ENCODE measurements at places on chromosomes 7 and 10. TPM values are rescaled to one million over a fixed set of nuclear protein-coding genes. Genes with fewer than 3 reads are reported as not detected.

The IFIT3 gene
- 16.8 TPM for total RNA-seq

The SPDYE9 gene
- 0.13 TPM for total RNA-seq

The PRPS1L1 gene
- total RNA-seq: not detected

The AGAP9 gene
- 7.8 TPM for total RNA-seq

The CPA5 gene
- total RNA-seq: not detected

The COL26A1 gene
- total RNA-seq: 6.1 TPM

The SYT15 gene
- total RNA-seq: 0.77 TPM

The H2BK1 gene
- total RNA-seq: not detected

The TMEM236 gene
- total RNA-seq: 0.05 TPM

The TMUB1 gene
- total RNA-seq: 40.8 TPM

The MASTL gene
- total RNA-seq: 9.9 TPM

The FAM237B gene
- not detected for total RNA-seq

The C7orf57 gene
- total RNA-seq: not detected

- H3K4me1 ChIP-seq: no peaks in the 10 kb centered on the region
- no peak overlapping the region for H3K4me3 ChIP-seq
- DNase-seq: no peak
- H3K27ac ChIP-seq: no peak overlapping the region
Observed at GRCh38 chr7:125966278-125967048, 1036.8 kb upstream of the POT1 start.

DNA sequence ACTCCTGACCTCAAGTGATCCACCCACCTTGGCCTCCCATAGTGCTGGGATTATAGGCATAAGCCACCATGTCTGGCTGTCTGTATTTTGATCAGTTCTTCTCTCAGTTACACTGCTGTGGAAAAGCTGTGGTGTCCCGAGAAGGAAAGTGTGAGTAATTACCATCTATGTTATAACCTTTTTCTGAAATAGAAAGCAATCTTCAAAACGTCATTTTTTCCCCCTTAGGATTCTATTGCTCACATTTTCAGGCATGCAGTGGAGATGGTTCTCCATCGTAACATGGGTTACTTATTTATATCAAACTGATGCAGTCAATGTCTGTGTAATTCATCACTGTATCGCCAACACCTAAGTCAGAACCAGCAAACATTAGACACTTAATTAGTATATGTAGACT is 103.5 kb upstream of the FAM3C start:
- H3K27me3 ChIP-seq: peaks cover 2% of the 10 kb centered on the region
- no peak overlapping the region for H3K27ac ChIP-seq
- H3K4me1 ChIP-seq: no peaks in the 10 kb centered on the region
- no peak overlapping the region for H3K4me3 ChIP-seq
- no peak for DNase-seq
- H3K36me3 ChIP-seq: peaks cover 7% of the 10 kb centered on the region

- H3K4me1 ChIP-seq: peaks cover 43% of the 10 kb centered on the region
Observed at GRCh38 chr10:102615361-102615760, 28.9 kb upstream of the TRIM8 start.

DNA sequence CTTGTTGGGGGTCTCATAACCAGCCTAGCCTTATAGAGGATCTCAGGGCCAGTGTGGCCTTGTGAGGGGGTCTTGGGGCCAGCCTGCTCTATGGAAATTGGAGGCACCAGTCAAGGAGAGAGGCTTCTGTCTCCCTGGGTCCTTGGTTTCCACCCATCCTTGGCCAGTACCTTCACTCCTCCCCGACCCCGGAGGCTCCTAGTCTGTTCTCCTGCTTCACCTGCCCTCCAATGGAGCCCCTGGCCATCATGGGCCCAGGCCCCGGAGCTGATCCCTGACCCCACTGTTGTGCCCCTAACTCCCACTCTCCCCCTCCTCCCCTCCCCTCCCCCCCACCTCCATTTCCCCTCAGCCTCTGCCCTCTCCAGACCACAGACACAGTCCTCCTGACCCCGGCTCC is 29.7 kb downstream of the RASGEF1A start:
- no peak overlapping the region for H3K27ac ChIP-seq
- no peaks in the 10 kb centered on the region for H3K36me3 ChIP-seq
- H3K4me3 ChIP-seq: no peak overlapping the region
- H3K4me1 ChIP-seq: no peaks in the 10 kb centered on the region
- H3K27me3 ChIP-seq: peaks cover 15% of the 10 kb centered on the region

GRCh38 chr7:128035712-128036111 is 4.5 kb upstream of the LRRC4 start:
- no peak overlapping the region for H3K4me3 ChIP-seq
- H3K27ac ChIP-seq: no peak overlapping the region
- H3K36me3 ChIP-seq: peaks cover 15% of the 10 kb centered on the region
- H3K27me3 ChIP-seq: peaks cover 7% of the 10 kb centered on the region

GRCh38 chr10:58642283-58642682 is 129.6 kb downstream of the BICC1 start:
- H3K36me3 ChIP-seq: no peaks in the 10 kb centered on the region
- no peak for DNase-seq
- H3K27ac ChIP-seq: no peak overlapping the region
- H3K4me3 ChIP-seq: no peak overlapping the region
- H3K4me1 ChIP-seq: peaks cover 9% of the 10 kb centered on the region

GRCh38 chr10:16439295-16439694 is 2.5 kb downstream of the PTER start:
- H3K27me3 ChIP-seq: no peaks in the 10 kb centered on the region
- H3K36me3 ChIP-seq: no peaks in the 10 kb centered on the region
- DNase-seq: no peak
- peaks cover 6% of the 10 kb centered on the region for H3K4me1 ChIP-seq

DNA sequence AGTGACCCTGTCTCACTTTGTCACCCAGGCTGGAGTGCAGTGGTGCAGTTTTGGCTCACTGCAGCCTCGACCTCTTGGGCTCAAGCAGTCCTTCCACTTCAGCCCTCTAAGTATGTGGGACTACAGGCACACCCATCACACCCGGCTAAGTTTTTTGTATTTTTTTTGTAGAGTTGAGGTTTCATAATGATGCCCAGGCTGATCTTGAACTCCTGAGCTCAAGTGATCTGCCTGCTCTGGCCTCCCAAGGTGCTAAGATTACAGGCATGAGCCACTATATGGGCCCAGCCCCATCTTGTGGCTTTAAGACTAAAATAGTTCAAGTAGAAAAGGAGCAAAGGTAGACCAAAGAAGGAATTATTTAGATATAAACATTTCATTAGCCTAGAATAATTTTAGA is 65.5 kb downstream of the MLLT10 start:
- H3K4me3 ChIP-seq: no peak overlapping the region
- H3K4me1 ChIP-seq: peaks cover 4% of the 10 kb centered on the region
- H3K27ac ChIP-seq: peak overlapping the region; percentile 20
- H3K36me3 ChIP-seq: peaks cover 9% of the 10 kb centered on the region
- DNase-seq: no peak
- peaks cover 2% of the 10 kb centered on the region for H3K27me3 ChIP-seq

- H3K4me3 ChIP-seq: no peak overlapping the region
- H3K4me1 ChIP-seq: no peaks in the 10 kb centered on the region
- no peaks in the 10 kb centered on the region for H3K36me3 ChIP-seq
- no peaks in the 10 kb centered on the region for H3K27me3 ChIP-seq
- DNase-seq: no peak
Observed at GRCh38 chr7:79923953-79924352, 210.7 kb upstream of the GNAI1 start.

DNA sequence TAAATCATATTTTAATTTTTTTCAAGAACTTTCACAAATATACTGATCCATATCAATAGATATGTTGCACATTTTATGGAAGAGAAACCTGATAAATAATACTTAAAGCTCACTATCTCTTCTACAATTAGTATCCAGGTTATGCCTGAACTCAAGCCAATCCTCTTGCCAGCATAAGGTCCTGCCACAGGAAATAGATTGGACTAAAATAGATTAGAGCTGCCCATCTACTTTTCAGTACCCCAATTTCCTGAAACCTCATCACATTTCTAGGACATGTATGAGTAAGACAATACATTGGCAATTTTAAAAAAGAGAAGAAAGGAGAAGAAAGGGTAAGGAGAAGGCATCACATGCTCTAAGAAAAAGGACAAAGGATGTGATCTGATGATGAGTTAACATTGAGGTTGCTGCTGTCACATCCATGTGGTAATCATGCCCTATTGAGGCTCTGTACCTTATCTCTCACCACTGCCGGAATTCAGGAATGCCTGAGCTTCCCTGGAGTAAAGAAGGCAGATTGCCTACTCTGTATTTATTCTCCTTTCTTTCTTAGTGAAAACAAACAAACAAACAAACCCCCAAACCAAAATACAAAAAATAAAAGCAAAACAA is 199.7 kb downstream of the ANK3 start:
- no peaks in the 10 kb centered on the region for H3K4me1 ChIP-seq
- H3K27ac ChIP-seq: no peak overlapping the region
- no peak overlapping the region for H3K4me3 ChIP-seq
- H3K27me3 ChIP-seq: no peaks in the 10 kb centered on the region
- no peaks in the 10 kb centered on the region for H3K36me3 ChIP-seq

DNA sequence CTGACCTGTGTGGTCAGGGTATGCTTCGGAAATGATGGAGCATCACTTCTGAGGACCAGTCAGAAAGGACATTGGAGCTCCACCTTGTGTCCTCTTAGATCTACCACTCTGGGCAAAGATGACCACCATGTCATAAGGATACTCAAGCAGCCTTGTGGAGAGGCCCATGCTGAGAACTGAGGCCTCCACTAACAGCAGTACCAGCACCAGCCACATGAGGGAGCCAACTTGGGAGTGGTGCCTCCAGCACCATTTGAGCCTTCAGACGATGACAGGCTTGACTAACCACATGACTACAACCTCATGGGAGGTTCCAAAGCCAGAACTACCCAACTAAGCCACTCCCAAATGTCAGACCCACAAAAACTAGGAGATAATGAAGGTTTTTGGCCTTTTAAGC is 116.0 kb downstream of the NPTX2 start:
- H3K4me1 ChIP-seq: peaks cover 6% of the 10 kb centered on the region
- peaks cover 1% of the 10 kb centered on the region for H3K27me3 ChIP-seq
- no peak overlapping the region for H3K27ac ChIP-seq
- no peaks in the 10 kb centered on the region for H3K36me3 ChIP-seq
- DNase-seq: peak; percentile 46

DNA sequence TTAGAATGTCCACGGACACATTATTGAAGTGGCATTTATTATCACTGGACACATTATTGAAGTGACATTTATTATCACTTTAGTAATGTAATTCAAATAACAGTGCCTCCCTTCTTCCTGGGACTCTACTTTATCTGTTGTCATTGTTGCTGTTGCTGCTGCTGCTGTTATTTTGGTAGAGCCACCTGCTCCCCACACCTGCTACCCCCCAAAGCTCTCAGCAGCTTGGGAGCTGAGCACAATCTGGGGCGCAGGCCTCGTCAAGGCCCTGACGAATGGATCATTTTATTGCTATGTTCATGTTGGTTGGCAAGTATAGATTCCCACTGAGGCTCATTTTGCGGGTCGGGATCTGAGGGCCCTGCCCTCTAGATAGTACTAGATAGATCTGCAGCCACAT is 24.8 kb downstream of the FIGNL1 start:
- no peak for DNase-seq
- H3K27ac ChIP-seq: no peak overlapping the region
- H3K4me3 ChIP-seq: no peak overlapping the region

DNA sequence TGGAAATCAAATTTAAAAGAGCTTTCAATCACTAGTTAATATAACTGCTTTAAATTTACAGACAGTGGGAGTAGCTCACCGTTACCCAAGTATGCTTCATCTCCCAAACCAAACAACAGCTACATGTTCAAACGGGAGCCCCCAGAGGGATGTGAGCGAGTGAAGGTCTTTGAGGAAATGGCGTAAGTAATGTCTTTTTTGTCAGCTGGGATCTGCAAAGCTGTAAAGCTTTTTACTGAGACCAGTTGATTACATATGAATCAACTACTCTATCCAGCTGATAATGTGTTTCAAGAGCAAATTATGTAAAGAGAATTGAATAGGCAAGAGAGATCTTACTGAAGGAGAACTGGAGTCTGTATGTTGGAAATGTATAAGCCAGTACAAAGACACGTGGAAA is 116.2 kb downstream of the GLCCI1 start:
- no peak overlapping the region for H3K27ac ChIP-seq
- no peaks in the 10 kb centered on the region for H3K4me1 ChIP-seq
- H3K27me3 ChIP-seq: no peaks in the 10 kb centered on the region
- no peak for DNase-seq
- H3K4me3 ChIP-seq: no peak overlapping the region

DNA sequence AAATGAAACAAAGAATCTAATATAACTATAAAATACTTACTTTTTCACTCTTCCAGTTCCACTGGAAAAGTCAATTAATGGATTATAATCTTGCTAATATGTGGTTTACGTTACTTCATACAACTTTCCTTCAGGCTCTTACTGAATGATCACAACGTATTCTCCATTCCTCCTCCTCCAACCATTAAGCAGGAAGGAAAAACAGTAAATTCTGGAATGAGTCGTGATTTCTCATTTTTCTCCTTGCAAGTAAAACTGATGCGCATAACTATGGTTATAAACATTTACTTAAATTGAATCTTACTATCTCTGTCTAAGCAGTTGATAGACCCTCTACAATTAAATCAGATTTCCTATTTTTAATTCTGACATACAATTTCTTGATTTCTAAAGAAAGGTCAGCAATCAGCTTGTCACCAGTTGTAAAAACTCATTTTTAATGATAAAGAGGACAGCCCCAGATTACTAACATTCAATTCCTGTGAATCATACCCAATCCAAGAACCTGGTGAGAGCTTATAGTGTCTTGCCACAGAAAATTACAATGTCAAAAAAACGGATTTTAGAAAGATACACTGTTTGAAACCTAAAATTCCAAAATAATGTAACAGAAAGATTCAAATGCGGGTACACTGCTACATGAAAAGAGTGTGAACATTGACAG is 64.3 kb downstream of the EZH2 start:
- DNase-seq: no peak
- no peak overlapping the region for H3K4me3 ChIP-seq
- no peak overlapping the region for H3K27ac ChIP-seq
- peaks cover 4% of the 10 kb centered on the region for H3K27me3 ChIP-seq
- peaks cover 15% of the 10 kb centered on the region for H3K4me1 ChIP-seq

- no peak for DNase-seq
- no peak overlapping the region for H3K4me3 ChIP-seq
- no peaks in the 10 kb centered on the region for H3K27me3 ChIP-seq
- no peaks in the 10 kb centered on the region for H3K4me1 ChIP-seq
- no peak overlapping the region for H3K27ac ChIP-seq
Observed at GRCh38 chr7:52863652-52864051, 171.8 kb upstream of the POM121L12 start.

- H3K27ac ChIP-seq: no peak overlapping the region
- no peaks in the 10 kb centered on the region for H3K27me3 ChIP-seq
- DNase-seq: no peak
- no peak overlapping the region for H3K4me3 ChIP-seq
- H3K4me1 ChIP-seq: peaks cover 17% of the 10 kb centered on the region
- no peaks in the 10 kb centered on the region for H3K36me3 ChIP-seq
Observed at GRCh38 chr10:4370376-4370775, 455.6 kb upstream of the AKR1E2 start.

GRCh38 chr7:104453190-104453589 is 124.8 kb downstream of the LHFPL3 start:
- no peak for DNase-seq
- H3K4me3 ChIP-seq: no peak overlapping the region
- no peaks in the 10 kb centered on the region for H3K36me3 ChIP-seq
- no peaks in the 10 kb centered on the region for H3K27me3 ChIP-seq
- no peak overlapping the region for H3K27ac ChIP-seq
